ENCODE measurements at places on chromosomes 12 and 14.

- DNase-seq: no peak
These were observed at the start of gene TRHDE for GRCh38 chr12:72272091-72272661. TRHDE (plus strand) TSS chr12:72272370; CDS start chr12:72272644, 274 bp downstream.

GRCh38 chr12:83147341-83147740 is 460.6 kb downstream of the TMTC2 start:
- DNase-seq: no peak

GRCh38 chr12:115216301-115216700 is 532.3 kb upstream of the TBX3 start:
- DNase-seq: no peak

GRCh38 chr14:39069923-39070322 is 33.1 kb downstream of the SEC23A start:
- no peak for DNase-seq

DNA sequence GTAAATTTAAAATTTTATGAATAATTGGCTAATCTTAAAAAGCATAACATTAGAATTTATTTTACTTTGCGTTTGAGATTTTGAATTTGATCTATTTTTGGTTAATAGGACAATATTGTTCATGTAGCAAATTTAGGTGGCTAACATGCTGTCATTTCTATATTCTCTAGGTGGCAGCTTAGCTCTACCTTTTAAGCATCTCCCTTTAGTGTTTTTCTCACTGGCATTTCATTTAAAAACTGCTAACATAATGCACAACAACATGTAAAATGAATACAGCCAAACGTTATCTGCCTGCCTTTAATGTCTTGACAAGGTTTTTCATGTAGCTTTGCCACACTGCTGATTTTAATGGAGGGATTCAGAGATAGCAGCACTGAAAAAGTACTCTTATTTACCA is 272.4 kb upstream of the FBXO33 start:
- no peak for DNase-seq

GRCh38 chr12:88866881-88867280 is 286.6 kb upstream of the KITLG start:
- DNase-seq: no peak

DNA sequence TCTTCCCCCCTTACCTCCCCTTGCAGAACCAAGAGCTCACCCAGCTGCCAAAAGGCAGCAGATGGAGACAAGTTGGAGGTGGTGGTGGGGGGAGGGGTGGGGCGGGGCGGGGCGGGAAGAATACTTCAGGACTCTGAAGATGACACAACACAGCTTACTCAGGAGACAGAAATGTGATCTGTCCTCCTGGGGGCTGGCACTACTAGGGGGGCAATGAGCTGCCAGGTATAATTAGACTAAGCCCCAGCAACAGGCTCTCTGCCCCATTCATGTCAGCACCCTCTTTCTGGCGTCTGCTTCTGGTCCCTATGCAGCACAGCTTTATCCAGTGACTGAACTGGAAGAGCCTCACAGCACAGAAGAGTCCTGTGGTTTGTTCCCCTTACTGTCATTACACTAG is 407.0 kb downstream of the MED13L start:
- DNase-seq: no peak

DNA sequence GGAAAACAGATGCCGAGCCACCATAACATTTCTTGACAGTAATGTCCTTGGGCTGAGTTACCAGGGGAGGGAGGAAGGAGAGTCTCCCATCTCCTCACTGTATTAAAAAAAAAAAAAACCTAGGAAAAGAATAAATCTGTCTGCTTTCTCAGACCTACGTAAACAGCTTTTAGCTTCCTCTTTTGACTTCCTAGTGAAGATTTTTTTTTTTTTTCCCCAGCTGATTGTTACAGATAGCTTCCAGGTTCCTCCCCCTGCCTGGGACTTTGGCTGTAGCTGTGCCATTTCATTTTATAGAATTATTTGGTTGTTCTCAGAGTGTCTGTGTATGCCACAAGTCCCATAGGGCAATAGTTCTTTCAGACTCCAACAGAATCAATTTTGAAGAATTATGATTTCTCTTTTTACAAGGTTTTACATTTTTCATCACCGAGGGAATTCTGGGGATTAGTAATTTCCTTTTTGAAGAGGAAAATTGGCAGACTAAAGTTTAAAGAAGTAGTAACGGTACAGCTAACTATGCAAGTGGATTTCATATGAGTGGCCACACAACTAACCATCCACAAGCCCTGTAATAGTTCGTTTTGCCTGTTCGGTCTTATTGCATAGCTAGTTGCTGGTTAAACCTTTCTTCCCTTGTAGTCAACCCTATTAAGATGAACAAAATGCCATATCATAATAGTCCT is 23.1 kb upstream of the GNS start:
- no peak for DNase-seq

GRCh38 chr12:13870255-13870654 is 111.1 kb downstream of the GRIN2B start:
- no peak for DNase-seq

GRCh38 chr12:6902448-6902847 is 2.2 kb upstream of the LRRC23 start:
- DNase-seq: no peak

- DNase-seq: peak; percentile 80
These were observed 30.6 kb upstream of the RPLP0 start for GRCh38 chr12:120231316-120232011.

- peak; percentile 29 for DNase-seq
These were observed 1.2 kb downstream of the PAWR start for GRCh38 chr12:79689477-79690141.

GRCh38 chr12:15364221-15365160 is 42.2 kb downstream of the PTPRO start:
- DNase-seq: no peak

- no peak for DNase-seq
These were observed 93.3 kb downstream of the CIT start for GRCh38 chr12:119783787-119784186.

GRCh38 chr12:28771968-28772367 is 377.1 kb upstream of the FAR2 start:
- no peak for DNase-seq

DNA sequence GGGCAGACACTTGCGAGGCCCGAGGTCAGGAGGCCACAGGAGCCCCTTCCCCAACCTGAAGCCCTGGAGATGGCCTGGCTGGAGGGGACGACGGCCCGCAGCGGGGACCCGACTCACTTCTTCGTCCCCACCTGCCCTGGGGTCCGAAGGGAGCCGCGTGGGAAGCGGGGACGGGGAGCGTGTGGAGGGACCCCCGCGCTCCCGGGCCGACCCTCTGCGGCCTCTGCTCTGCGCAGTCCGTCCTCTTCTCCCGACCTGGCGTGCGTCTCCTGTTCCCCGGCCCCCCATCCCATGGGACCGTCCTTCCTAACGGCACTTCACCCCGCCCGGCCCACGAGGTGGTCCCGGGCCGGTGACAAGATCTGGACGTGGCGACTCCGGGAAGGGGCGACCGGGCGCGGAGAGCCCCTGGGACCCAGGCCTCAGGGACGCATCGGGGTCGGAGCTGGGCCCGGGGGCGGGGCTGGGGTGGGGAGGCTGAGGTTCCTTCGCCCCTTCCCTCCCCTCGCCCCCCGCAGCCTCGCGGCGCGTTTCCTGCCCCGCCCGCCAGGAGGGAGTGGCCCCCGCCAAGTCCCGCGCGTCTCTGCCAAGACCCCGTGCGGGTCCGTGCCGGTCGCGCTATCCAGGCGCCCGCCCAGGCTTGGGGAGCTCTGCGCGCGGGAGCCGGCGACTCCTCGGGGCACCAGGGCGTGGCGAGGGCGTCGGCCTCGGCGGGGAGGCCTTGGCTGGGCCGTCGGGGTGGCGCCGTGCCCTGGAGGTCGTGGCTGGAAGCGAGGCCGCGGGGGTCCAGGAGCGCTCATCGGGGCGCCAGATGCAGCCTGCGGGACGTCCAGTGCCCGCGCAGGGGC is 97.1 kb downstream of the TNFAIP2 start:
- DNase-seq: no peak

- DNase-seq: no peak
These were observed 494 bp downstream of the TMTC3 start for GRCh38 chr12:88142610-88142991.

- no peak for DNase-seq
These were observed 65.6 kb downstream of the FBXL14 start for GRCh38 chr12:1528791-1529190.

- no peak for DNase-seq
These were observed 449.2 kb downstream of the ZFP36L1 start for GRCh38 chr14:68343534-68344118.

DNA sequence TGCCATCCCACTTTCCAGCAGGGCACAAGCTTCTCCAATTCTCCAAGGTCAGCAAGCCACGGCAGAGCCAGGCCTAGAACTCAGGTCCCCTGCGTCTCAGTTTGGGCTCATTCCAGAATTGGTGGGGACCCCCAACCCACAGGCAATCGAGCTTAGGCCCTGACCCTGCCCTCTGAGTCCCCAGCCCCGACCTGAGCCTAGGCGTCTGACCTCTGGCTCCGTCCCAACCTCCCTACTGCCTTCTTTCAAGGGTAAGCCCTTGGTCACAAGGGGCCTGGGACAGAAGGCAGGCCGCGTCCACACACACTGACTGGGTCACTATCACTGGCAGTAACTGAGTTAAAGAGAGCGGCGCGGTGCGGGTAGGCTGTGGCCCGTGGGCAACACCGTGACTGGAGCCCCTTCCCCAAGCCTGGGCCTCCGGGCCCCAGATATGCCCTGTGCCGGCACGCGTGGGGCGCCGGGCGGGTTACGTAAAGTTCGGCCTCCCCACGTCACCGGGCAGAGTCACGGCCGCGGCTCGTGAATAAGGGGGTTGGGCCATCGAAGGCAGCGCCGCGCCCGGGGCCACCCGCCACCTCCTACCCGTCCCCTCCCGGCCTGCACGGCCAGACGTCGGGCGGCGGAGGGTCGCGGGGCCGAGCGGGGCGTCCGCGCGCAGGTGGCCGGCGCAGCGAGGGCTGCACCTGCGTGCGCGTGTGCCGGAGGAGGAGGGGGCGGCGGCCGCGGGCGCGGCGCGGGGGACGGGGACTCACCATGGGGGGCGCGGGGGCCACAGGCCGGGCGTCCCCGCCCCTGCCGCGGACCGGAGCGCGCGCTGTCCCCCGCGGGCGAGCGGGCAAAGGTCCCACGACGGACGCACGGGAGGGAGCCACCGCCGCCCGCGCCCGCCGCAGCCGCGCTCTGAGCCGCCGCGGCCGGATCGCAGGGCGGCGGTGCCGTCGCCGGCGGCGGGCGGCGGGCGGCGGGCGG is 516 bp downstream of the ANKRD9 start:
- DNase-seq: peak; percentile 43

Data from activated naive CD4-positive, alpha-beta T cell treated with anti-CD3 and anti-CD28 coated beads, Interleukin-2, amount 10 ng/mL, durations not matched to agents 7 days and 5 days (primary cell).